SJSA1 (cell line): ENCODE measurements at places on chromosomes 11 and 22.

- peak; percentile 71 for DNase-seq
These were observed 30.2 kb upstream of the APOBEC3A start for GRCh38 chr22:38927033-38927781.

DNA sequence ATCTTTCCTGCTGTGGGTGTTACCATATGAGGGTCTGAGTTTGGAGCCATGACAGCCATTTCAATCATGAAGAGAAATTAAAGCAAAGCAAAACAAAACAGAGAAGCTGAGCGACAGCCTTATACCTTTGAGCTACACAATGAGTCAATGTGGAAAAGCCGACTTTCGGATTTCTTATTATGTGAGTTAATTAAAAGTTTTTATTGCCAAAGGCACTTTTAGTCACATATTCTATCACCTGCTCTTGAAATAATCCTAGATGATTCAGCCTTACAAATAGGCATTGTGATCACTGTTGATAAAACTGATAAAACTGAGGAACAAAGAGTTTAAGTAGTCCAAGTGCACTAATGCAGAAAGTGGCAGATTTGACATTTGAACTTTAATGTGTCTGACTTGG is 381.9 kb upstream of the TENM4 start:
- DNase-seq = no peak

DNA sequence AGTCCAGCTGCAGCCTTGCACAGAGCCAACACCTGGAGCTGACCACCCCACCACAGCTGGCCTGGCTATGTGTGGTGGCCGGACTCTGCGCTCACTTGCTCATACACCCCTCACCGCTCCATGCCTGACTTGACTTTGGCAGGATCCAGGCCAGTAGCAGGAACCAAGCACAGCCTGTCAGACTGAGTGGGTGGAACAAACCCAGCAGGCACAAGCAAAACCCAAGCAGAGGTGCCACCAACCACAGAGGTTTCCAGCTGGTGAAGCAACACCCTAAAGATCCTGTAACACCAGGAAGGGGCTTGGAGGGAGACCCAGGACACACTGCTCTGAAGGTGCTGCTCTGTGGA is 44.9 kb upstream of the WNT11 start:
- no peak for DNase-seq

GRCh38 chr11:65043881-65044501 is 3.0 kb downstream of the SAC3D1 start:
- DNase-seq = no peak

- DNase-seq = no peak
These were observed 10.5 kb upstream of the BID start for GRCh38 chr22:17784776-17785175.

DNA sequence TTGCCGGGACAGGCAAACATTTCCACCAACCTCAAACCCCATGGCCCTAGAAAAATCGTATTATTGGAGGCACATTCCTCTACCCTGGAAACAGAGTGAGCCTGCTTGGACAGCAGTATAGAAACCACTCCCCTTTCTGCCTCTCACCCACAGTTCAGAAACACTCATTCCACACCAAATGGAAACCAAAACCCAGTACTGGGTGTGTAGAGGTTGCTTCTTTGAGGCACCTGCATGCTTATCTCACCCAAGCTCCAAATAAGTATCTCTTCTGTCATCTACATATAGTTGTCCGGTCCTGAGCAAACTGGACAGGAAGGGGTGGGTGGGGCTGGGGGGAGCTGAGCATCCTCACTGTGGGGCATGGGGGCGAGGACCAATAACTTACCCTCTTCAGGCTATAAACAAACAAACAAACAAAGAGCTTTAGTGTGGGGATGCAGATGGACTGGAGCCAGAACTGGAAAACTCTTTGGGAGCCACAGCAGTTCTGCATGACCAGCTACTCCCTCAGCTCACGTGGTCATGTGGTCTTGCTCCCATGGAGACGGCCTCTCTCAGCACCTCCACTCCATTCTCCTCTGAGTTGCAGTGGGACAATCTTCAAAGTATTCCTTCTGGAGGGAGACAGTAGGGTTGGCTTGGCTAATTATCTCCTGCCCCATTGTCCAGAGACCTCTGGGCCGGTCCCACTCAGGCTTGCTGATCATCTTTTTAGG is 1.0 kb upstream of the PLAAT2 start:
- DNase-seq = peak; percentile 40

GRCh38 chr11:80024119-80024518 is 583.3 kb upstream of the TENM4 start:
- no peak for DNase-seq

DNA sequence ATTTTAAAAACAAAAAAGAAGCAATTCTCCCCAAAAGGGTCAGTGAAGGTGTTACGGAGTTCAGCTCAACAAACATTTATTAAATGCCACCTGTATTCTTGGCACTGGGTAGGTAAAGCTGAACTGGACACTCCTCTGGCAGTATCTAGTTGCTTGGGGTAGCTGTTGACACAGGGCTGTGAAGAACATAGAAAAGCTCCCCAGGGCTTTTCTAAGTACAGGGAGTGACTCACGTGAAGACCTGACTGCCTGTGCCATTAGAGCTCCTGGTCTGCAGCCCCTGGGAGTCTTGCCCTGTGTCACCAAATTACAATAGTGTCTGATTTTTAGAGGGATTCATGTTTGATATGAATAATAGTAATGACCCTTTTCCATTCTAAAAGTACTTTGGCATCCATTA is 43.6 kb downstream of the COA4 start:
- DNase-seq = no peak

GRCh38 chr11:65471447-65471891 is 27.4 kb upstream of the MALAT1 start:
- peak; percentile 77 for DNase-seq

DNA sequence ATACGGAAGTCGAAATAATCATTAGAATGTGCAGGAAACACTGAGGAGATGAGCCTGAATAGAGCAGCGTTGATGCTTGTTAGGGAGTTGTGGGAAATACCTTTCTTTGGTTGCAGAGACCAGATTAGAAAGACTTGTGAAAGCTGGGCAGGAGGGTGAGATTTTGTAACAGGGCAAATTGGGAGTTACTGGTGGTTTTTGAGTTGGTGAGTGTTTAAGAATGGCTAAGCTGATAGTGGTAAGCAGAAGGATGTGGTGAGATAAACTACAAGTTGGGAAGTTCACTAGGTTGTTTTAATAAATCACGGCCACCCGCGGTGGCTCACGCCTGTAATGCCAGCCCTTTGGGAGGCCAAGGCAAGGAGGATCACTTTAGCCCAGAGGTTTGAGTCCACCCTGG is 34.4 kb downstream of the MCAM start:
- no peak for DNase-seq

GRCh38 chr22:49380828-49381114 is 446.9 kb downstream of the BRD1 start:
- DNase-seq = peak; percentile 16

DNA sequence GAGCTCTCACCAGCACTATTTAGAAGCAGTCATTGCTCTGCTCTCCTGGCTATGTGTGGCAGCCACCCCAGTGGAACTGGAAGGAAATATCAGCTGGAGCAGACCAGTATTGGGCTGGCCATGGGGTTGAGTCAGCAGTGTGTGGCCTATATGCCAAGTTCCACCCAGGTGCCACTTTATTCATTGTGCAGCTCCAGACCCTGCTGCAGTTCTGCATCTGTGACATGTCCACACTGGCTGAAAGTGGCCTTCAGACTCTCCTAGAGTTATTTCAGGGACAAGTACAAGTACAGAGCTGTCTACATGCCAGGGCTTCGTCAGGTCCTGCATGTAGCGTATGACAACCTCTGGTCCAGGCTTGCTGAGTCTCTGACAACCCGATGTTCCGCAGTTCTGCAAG is 55.2 kb downstream of the CABIN1 start:
- DNase-seq = no peak

DNA sequence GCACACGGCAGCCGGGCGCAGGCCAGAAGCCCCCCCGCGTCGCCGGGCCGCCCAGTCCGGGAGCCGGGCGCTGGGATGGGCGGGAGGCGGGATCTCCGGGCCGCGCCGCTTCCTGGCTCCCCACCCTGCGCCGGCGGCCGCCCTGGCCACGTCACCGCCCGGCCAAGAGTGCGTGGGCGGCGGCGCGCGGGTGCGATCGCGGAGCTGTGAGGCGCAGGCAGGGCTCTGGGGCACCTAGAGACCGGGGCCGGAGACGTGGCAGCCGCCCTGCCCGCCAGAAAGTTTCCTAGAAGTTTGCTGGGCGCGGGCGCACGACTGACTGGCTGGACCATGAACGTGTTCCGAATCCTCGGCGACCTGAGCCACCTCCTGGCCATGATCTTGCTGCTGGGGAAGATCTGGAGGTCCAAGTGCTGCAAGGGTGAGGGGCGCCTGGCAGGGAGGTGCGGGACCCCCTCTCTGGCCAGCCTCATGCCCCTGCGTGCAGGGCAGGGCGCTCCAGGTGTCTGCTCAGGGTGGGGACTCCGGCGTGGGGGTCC is at the start of gene KDELR3:
TSS of gene KDELR3 (plus strand) at position 193 of the 539 bp plus-strand sequence. CDS start at position 331, 138 bp downstream.
- DNase-seq = no peak

- no peak for DNase-seq
These were observed 7.2 kb downstream of the CAT start for GRCh38 chr11:34445956-34446355.

DNA sequence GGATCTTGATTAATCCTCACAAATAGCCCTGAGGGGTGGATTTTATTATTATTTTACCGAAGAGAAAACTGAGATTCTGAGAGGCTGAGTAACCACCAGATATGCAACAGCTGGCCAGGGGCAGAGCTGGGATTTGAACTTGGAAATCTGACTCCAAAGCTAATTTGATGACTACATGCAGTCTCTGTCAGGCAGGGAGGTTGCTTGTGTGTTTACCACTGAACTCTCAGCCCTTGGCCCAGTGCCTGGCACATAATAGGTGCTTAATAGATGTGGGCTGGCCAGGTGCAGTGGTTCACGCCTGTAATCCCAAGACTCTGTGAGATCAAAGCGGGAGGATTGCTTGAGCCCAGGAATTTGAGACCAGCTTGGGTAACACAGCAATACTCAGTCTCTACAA is 121.7 kb upstream of the CRYBB3 start:
- DNase-seq = no peak

DNA sequence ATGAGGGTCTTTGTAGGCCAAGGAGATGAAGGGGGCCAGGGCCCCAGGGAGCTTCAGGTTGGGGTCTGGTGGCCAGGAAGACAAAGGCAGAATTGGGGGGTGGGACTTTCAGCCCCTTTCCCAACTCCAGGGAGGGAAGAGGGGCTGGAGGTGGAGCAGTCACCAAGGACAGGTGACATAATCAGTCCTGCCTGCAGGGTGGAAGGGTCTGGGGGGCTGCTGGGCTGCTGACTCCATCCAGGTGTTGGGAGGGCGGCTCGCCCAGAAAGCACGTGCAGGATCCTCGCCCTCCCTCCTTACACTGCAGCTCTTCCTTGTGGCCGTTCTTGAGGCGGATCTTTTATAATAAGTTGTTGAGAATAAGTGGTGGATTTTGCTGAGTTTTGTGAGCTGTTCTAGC is 1491.1 kb downstream of the TBC1D22A start:
- no peak for DNase-seq

GRCh38 chr11:27468209-27468994 is 4.2 kb downstream of the LGR4 start:
- DNase-seq = no peak

- no peak for DNase-seq
These were observed 696 bp upstream of the MICAL2 start for GRCh38 chr11:12109591-12110196.

GRCh38 chr11:105838668-105839384 is 183.2 kb downstream of the MSANTD4 start:
- DNase-seq = no peak

DNA sequence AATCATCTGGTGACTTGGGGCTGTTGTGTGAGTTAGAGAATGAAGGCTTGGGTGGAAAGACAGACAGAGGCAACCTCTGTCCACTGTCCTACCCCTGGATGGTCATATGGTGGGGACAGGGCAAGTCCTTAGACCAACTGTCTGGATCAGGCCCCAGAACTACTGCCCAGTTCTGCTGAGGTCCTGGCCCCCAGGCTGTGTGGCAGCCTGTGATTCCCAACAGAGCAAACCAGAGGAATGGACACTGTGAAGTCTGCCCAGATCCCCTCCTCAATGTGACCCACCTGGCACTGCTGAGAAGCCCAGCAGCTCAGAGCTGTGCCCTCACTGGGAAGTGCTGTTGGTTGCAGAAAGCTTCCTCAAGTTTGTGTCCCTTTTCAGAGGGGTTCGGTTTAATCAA is 69.0 kb downstream of the GGTLC2 start:
- no peak for DNase-seq

DNA sequence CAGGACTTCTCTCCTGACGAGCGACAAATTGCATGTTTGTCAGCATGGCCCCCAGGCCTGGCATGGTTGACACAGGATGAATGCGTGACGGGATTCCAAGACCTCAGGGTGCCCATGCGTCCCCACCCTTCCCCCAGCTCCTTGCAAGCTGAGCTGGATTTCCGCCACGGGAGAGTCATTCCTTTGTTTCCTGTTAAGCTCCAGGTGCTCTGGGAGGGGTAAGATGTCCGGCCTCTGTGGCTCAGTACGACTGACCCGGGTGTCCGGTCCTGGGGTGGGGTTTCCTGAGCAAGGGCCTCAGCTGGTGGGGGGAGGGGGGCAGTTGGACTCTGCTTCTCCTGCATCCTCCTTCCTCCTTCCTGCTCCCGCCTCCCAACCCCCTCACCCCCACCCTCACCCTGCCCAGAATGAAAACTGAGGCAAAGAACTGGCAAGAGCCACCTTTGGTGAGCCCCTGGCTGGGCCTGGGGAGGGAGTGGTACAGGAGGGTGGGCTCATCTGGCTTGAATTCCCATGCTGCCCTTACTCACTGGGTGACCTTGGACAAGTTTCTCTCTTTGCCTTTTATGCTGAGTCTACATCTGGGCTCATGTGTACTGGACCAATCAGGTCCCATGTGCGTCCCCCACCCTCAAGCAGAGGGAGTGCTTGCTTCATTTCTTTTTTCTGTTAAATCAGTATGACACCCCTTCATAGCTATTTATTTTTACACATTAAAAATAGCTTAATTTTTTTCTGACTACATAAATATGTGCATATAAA is 2.5 kb downstream of the CDC42EP2 start:
- no peak for DNase-seq
